ENCODE measurements at places on chromosomes 6 and 20. TPM values are rescaled to one million over a fixed set of nuclear protein-coding genes. Genes with fewer than 3 reads are reported as not detected.

DNA sequence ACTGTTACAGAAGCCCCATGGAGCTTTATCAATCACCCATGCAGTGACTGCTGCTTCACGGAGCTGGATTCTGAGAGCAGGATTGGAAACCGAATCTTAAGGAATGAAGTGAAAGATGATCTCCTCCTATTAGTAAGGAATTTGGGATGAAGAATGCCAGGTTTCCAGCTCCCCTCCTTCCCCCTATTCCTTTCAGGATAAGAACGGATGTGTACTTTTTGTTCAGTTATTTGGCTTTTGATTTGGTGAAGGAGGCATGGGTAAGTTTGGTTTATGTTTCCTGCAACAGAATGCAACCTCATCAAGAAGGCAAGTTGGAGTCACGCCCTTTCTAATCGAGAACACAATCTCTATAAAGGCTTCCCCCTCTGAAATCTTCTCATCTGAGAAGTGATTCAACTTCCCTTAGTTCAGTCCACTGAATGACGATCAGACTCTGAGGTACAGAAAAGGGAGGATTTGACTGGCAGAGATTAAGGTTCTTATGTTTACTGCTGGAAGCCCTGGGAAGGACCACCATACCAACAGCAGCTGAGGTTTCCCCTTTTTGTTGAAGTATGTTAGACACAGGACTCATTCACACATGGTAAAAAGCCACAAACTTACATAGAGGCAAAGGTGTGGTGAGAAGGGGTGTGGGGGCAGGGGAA, 5.5 kb downstream of the ELMO2 start:
- peaks cover 45% of the 10 kb centered on the region for H3K4me1 ChIP-seq
- H3K27ac ChIP-seq, result peak overlapping the region; percentile 39
- peaks cover 3% of the 10 kb centered on the region for H3K36me3 ChIP-seq
- peak; percentile 49 for DNase-seq

DNA sequence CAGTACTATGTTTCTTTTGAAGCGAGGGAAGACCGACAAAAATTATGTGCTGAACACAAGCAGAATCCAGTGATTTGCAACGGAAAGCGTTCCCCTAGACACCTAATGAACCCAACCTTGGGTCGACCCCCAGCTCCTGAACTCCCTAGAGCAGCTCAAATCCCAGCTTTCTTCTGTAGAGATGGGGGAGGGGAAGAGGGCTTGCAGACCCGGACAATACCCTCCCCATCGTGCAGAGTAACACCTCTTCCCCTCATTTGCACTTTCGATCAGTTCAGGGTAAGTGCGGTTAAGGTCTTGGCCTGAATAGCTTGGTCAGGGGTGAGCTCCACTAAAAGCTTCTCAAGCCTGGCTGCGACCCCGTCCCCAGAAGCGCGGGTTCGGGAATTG, 404 bp downstream of the CEP162 start:
- H3K27ac ChIP-seq, result peak overlapping the region; percentile 95
- H3K36me3 ChIP-seq, result no peaks in the 10 kb centered on the region
- H3K4me3 ChIP-seq, result peak overlapping the region; percentile 94
- H3K4me1 ChIP-seq, result no peaks in the 10 kb centered on the region
- DNase-seq, result no peak

- H3K27ac ChIP-seq, result no peak overlapping the region
- H3K4me1 ChIP-seq, result peaks cover 2% of the 10 kb centered on the region
- H3K36me3 ChIP-seq, result no peaks in the 10 kb centered on the region
Measured at GRCh38 chr20:21309678-21310467, 6.7 kb downstream of the XRN2 start.

HCRTR2 gene
- total RNA-seq, result not detected

MAP1LC3A gene
- total RNA-seq, result 42.5 TPM

- H3K27ac ChIP-seq, result no peak overlapping the region
- no peak overlapping the region for H3K4me3 ChIP-seq
- H3K27me3 ChIP-seq, result no peaks in the 10 kb centered on the region
- no peak for DNase-seq
- peaks cover 5% of the 10 kb centered on the region for H3K4me1 ChIP-seq
Measured at GRCh38 chr6:22081709-22082108, 215.1 kb downstream of the PRL start.

SNHG17 gene
- 33.2 TPM for total RNA-seq

SYCP2 gene
- total RNA-seq, result 3.0 TPM

DNA sequence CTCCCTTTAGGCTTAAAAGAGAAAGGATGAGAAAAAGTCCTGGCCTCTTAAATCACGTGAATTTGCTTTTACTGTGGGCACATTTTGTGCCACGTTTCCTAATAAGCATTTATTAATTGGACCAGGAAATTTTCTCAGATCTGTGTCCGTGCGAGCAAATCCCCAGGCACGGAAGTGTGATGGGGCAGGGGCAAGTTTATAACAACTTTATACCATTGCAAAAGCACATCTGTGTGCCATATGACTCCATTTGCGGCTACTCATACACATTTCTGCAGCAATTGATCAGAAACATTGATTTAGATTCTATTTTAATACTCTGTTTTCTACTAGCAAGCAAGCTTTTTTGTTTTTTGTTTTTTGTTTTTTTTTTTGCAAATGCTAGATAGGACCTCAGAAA, 373.2 kb downstream of the TAF4 start:
- no peak overlapping the region for H3K4me3 ChIP-seq
- no peaks in the 10 kb centered on the region for H3K36me3 ChIP-seq
- H3K27ac ChIP-seq, result no peak overlapping the region
- H3K4me1 ChIP-seq, result no peaks in the 10 kb centered on the region
- no peaks in the 10 kb centered on the region for H3K27me3 ChIP-seq

GRCh38 chr6:40472353-40472752, 114.8 kb downstream of the LRFN2 start:
- H3K27ac ChIP-seq, result no peak overlapping the region
- H3K36me3 ChIP-seq, result no peaks in the 10 kb centered on the region

DNA sequence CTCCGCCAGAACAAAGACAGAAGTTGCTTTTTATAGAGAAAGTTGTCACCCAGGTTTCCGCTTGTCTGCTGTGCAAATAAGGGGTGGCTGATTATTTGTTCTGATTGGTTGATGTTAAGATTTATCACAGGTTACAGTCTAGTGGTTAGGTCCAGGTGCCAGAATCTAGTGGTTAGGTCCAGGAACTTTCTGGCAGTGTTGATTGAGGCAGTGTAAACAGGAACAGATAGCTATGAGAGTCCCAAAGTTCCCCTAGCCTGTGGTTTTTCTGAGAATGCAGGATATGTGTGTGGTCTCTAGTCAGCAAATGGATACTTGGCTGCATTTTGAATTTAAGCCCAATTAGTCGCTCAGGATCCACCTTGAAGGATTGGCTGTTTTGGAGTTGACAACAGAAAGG, 148.0 kb downstream of the TMEM200A start:
- H3K36me3 ChIP-seq, result no peaks in the 10 kb centered on the region
- H3K27me3 ChIP-seq, result no peaks in the 10 kb centered on the region
- DNase-seq, result peak; percentile 4
- H3K4me1 ChIP-seq, result no peaks in the 10 kb centered on the region
- no peak overlapping the region for H3K27ac ChIP-seq

DNA sequence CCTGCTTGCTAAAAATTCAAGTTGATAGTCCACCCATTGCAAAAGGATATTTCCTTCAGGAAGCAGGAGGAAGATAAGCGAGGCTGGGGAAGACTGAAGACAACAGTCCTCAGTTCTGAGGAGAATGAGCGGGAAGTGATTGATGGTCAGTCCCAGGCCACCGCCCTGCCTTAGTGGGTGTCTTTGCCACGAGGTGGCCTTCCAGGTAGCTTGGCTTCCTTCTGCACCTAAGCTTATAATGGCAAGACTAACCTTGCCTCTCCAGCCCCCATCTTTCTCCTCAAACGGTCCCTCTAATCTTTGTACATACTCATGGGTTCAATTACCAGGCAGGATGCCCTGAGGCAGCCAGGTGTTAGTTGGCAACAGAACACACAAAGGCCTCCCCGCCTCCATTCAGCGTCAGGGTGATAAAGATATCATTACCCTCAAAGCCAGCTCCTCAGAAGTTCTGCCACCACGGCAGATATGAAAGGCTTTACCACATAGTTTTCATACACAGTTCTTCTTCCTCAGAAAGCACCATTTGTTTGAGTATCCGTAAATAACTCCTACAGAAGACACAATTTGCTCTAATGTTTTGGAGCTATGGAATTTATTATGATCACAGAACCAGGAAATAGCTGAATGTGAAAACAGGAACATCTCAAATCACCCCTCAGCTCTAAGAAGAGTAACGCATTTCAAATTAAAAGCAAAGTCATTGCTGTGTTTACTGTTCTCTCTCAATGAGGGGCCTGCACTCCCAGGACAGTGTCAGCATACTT, 249.4 kb downstream of the ATXN1 start:
- peaks cover 12% of the 10 kb centered on the region for H3K4me1 ChIP-seq
- no peak for DNase-seq
- no peak overlapping the region for H3K4me3 ChIP-seq

DNA sequence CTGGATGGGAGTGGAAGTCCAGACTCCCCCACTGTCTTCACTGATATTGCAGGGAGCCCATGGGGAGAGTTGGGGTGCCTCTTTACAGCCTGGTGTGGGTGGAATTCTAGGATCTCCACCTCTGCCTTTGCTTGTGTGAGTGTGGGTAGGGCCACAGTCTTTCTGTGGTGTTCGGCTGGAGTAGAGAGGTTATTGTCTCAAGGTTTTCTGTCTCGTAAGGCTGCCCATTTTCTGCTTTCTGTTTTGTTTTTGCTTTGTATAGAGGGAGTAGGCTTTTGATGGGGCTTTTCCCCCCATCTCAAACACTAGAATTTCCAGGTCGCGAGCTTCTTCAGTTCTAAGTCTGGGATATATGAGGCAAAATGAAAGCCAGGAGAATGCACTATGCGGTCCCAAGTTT, 40.4 kb upstream of the ELMO2 start:
- H3K27me3 ChIP-seq, result no peaks in the 10 kb centered on the region
- H3K36me3 ChIP-seq, result no peaks in the 10 kb centered on the region
- no peak overlapping the region for H3K4me3 ChIP-seq
- no peaks in the 10 kb centered on the region for H3K4me1 ChIP-seq
- no peak for DNase-seq

DNA sequence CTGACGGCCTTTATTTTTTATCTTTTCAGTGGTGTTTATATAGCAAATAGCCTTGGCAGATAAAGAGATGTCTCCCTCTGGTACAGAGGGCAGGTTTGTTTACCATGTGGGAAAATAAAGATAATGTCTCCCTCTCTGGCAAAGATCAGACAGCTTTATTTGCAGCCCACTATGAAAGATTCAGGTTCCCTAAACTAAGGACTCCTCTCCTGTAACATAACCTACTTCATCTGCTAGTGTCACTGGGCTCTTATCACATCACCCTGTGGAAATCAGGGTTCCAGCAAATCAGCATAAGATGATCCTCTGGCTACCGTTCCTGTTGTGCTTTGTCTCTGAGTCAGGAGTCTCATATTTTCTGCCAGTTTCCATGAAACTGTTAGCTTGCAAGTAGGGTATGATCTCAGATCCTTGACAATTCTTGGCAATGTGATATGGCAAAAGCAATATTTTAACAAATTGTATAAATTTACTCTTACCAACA, 3.1 kb downstream of the FBXL4 start:
- no peak overlapping the region for H3K4me3 ChIP-seq
- no peak overlapping the region for H3K27ac ChIP-seq
- DNase-seq, result no peak
- H3K4me1 ChIP-seq, result peaks cover 6% of the 10 kb centered on the region
- H3K36me3 ChIP-seq, result no peaks in the 10 kb centered on the region

DNA sequence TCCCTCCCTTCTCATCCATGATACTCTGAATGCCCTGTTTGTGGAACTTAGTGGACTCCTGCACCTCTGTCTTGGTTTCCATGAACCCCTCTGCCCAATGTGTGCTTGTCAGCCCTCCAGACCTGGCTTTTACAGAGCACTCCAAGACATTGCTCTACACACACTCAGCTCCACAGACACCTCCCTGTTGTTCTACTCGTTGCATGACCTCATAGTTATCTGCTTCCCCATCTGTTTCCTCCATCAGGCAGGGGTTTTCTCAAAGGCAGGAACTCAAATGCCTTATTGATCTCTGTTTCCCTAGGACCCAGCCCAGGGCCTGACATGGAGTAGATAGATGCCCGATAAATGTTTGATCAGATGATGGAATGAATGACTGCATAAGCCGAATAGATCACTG, 13.3 kb downstream of the PLCG1 start:
- H3K27ac ChIP-seq, result peak overlapping the region; percentile 2
- no peaks in the 10 kb centered on the region for H3K4me1 ChIP-seq
- no peaks in the 10 kb centered on the region for H3K27me3 ChIP-seq
- H3K36me3 ChIP-seq, result no peaks in the 10 kb centered on the region
- no peak for DNase-seq
- H3K4me3 ChIP-seq, result no peak overlapping the region
